ENCODE measurements at places on chromosomes 4 and X. TPM values are rescaled to one million over a fixed set of nuclear protein-coding genes. Genes with fewer than 3 reads are reported as not detected.

DNA sequence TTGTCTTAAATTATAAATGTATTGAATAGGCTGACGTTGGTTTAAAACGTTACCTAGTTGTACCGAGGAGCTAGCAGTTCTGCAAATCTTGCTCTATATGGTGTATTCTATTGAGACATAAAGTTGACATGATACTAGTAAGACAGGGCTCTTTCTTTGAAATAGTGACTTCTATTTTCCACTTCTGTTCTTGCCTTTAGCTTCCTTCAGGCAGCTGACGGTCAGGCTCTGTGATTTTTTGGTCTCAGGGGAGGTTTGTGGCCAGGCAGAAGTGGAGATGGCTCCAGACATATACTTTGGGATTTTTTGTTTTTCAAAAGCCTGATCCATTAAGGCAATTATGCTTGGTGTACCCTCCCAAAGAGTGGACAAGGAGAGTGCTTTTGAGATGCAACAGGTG is 95.2 kb downstream of the SLC34A2 start:
- no peak overlapping the region for H3K4me3 ChIP-seq
- no peaks in the 10 kb centered on the region for H3K36me3 ChIP-seq
- no peak overlapping the region for H3K27ac ChIP-seq
- H3K27me3 ChIP-seq, result no peaks in the 10 kb centered on the region

UGT2B10 gene
- total RNA-seq, result not detected

CHIC2 gene
- total RNA-seq, result 84.6 TPM

DNA sequence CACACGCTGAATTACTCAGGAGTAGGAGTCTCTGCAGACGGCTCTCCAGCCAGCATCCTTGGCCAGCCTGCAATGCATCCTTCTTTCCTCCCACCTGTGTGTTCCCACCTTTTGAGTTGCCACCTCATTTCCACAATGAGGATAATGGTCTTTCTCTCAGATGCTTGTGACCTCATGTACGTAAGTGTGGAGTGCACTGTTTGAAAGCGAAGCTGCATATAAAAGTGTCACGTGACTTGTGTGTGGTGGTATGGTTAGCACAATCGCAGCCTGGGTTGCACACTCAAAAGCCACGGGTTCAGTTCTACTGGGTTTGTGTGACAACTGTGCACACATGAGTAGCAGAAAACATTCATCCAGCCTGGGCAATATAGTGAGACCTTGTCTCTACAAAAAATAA is 12.0 kb upstream of the MFAP3L start:
- no peak for DNase-seq
- no peak overlapping the region for H3K27ac ChIP-seq
- H3K27me3 ChIP-seq, result no peaks in the 10 kb centered on the region
- no peaks in the 10 kb centered on the region for H3K4me1 ChIP-seq
- H3K4me3 ChIP-seq, result no peak overlapping the region
- no peaks in the 10 kb centered on the region for H3K36me3 ChIP-seq

GRCh38 chrX:150575419-150575814 is 7.0 kb downstream of the MTM1 start:
- no peaks in the 10 kb centered on the region for H3K4me1 ChIP-seq
- no peak overlapping the region for H3K4me3 ChIP-seq
- H3K27ac ChIP-seq, result no peak overlapping the region
- no peaks in the 10 kb centered on the region for H3K36me3 ChIP-seq
- no peaks in the 10 kb centered on the region for H3K27me3 ChIP-seq
- no peak for DNase-seq

DNA sequence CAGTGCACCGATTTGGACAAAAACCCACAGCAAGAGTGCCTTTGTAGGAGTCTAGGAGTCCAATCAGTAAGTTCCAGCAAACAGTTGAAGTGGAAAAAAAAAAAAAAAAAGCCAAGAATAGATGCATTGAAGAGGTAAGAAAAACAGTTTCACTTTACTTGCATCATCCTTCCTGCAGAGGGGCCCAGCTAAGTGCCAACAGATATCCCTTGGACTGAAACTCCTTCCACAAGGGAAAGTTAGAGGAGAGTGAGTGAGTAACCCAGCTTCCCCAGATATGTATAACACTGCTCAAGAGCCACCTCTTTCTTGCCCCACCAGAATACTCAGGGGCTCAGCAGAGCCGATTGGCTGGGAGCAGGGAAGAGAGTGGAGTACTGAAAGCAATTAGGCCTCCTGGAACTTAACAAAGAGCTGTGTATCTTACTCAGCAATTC is 617.7 kb upstream of the SMIM31 start:
- no peaks in the 10 kb centered on the region for H3K4me1 ChIP-seq
- no peak overlapping the region for H3K27ac ChIP-seq
- DNase-seq, result no peak
- H3K4me3 ChIP-seq, result no peak overlapping the region

DNA sequence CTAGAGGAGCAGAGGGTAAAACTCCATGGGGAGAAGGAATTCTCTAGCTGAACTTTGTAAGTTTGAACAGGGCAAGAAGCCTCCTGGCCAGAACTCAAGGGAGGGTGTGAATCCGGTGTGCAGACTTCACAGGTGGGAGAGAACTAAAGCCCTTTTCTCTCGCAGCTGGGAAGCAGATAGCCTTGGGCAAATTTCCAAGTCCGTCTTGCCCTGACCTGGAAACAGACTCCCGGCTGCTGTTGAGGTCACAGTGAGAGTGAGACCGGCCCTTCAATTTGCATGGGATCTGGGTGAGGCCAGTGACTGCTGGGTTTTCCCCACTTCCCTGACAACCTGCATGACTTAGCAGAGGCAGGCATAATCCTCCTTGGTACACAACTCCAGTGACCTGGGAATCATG is 94.5 kb upstream of the ZNF827 start:
- no peaks in the 10 kb centered on the region for H3K4me1 ChIP-seq
- no peak overlapping the region for H3K27ac ChIP-seq
- no peaks in the 10 kb centered on the region for H3K36me3 ChIP-seq

DNA sequence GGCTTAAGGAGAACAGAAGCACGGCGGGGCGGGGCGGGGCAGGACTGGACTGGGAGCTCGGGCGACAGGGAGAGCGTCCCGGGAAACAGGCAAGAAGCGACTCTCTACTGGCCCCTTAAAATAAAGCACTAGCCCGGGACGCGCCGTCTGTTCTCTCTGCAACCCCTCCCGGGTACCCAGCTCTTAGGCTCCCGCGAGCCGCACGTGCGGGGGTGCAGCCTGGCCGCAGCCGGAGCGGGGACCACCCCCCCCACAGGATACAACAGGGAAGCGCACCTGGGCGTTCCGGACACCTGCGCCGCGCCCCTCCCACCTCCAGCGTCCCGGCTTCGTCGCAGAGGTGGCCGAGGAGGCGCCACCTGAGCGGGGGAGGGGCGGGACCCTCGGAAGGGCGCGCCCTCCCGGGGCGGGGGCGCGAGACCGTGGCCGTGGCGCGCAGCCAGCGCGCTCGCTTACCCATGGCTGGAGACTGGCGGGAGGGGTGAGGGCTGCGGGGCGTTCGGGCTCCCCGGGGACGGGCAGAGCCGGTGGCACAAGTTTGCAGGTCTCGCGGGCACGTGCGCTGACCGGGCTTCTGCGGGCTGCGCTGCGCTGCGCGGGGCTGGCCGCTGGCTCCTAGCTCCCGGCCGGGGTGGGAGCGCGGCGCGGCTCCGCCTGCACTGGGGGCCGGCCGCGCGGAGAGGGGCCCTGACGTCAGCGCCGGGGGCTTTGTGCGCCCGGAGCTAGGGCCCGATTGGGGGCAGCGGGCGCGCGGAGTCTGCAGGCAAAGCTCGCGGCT is 91.5 kb downstream of the GEMIN8 start:
- H3K4me3 ChIP-seq, result peak overlapping the region; percentile 67
- DNase-seq, result no peak
- no peaks in the 10 kb centered on the region for H3K27me3 ChIP-seq
- no peaks in the 10 kb centered on the region for H3K36me3 ChIP-seq
- peaks cover 12% of the 10 kb centered on the region for H3K4me1 ChIP-seq

PLAC1 gene
- not detected for total RNA-seq

PCYT1B gene
- total RNA-seq, result 0.87 TPM

GRCh38 chr4:185359767-185360446 is 35.8 kb downstream of the LRP2BP start:
- no peak overlapping the region for H3K27ac ChIP-seq
- DNase-seq, result no peak
- no peaks in the 10 kb centered on the region for H3K27me3 ChIP-seq
- no peaks in the 10 kb centered on the region for H3K4me1 ChIP-seq

DNA sequence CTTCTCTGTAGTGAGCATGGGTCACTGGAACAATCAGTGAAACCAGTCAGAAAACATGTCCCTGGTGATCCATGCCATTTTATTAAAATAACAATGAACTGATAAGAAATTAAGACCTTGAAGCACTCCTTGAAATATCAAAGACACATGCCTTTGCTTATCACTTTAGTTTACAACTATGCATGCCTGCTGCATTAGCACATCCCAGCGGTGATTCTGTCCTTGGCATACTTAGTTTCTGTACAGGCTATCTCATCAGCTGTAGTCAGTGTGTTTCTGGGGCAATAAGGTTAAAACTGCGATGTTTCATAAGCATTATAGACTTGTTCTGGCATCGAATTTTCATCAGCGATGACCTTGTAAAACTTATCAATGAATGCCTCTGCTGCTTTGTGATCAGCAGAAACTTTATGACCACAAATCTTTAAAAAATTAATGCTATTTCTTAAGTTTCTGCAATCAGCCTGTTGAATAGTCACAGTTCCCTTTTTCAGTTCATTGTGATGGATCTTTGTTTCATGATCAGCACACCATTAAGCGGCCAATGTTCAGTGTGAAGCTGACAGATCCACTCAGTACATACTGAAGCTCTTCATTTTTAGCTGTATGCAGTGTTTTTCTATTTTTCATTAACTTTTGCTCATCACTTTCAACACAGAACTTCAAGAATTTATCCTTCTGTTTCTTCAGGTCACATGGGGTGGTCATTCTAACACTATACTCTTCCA is 150.5 kb downstream of the RNF150 start:
- no peak overlapping the region for H3K27ac ChIP-seq
- H3K4me1 ChIP-seq, result no peaks in the 10 kb centered on the region
- DNase-seq, result no peak
- H3K27me3 ChIP-seq, result no peaks in the 10 kb centered on the region
- no peak overlapping the region for H3K4me3 ChIP-seq

- H3K4me1 ChIP-seq, result no peaks in the 10 kb centered on the region
- no peaks in the 10 kb centered on the region for H3K36me3 ChIP-seq
- H3K27ac ChIP-seq, result no peak overlapping the region
- H3K27me3 ChIP-seq, result no peaks in the 10 kb centered on the region
- no peak overlapping the region for H3K4me3 ChIP-seq
Observed at GRCh38 chr4:10731690-10732089, 47.1 kb upstream of the CLNK start.

DNA sequence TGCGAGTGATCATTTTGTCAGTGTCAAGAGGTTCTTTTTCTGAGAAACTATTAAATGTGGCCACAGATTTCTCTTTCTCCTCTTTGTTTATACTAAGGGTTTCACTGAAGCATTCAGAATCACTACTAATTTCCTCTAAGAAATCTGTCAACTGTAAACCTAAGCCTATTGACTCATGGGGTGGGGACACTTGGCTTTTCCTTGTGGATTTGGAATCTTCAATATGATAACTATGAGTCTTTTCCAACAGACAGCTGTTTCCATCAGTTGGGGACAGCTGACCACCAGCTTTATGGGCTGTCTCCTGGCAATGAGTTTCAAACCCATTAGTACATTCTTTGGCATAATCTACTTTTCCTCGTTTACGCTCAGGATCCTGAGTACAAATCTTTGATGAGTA is 13.8 kb downstream of the PGRMC1 start:
- no peak overlapping the region for H3K4me3 ChIP-seq
- H3K36me3 ChIP-seq, result no peaks in the 10 kb centered on the region
- H3K27me3 ChIP-seq, result no peaks in the 10 kb centered on the region
- H3K4me1 ChIP-seq, result no peaks in the 10 kb centered on the region
- H3K27ac ChIP-seq, result no peak overlapping the region
- no peak for DNase-seq

- no peak for DNase-seq
- no peak overlapping the region for H3K4me3 ChIP-seq
- no peak overlapping the region for H3K27ac ChIP-seq
Observed at GRCh38 chrX:13855689-13856450, 39.0 kb upstream of the GPM6B start.

DNA sequence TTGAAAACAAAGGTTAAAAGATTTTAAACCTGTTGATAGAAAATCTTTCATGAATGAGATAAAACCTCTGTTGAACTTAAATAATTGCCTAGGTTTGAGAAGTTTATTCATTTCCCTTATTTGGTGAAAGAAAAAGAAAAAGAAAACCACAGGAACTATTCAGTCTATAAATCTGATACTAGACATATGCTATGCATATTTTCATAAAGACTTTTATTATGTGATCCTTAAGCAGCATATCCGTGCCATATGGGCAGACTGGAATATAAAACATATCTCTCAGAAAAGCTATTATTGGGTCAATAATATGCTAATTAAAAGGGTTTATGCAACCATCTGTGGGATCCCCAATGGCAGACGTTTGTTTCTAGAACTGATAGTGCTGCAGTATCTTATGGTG is 178.7 kb downstream of the RASL11B start:
- no peak for DNase-seq
- H3K4me3 ChIP-seq, result no peak overlapping the region
- no peaks in the 10 kb centered on the region for H3K27me3 ChIP-seq
- no peaks in the 10 kb centered on the region for H3K4me1 ChIP-seq
- H3K27ac ChIP-seq, result no peak overlapping the region
- no peaks in the 10 kb centered on the region for H3K36me3 ChIP-seq

GRCh38 chrX:74133156-74133796 is 170.7 kb upstream of the ZCCHC13 start:
- DNase-seq, result peak; percentile 17
- H3K4me1 ChIP-seq, result no peaks in the 10 kb centered on the region
- no peak overlapping the region for H3K27ac ChIP-seq
- no peak overlapping the region for H3K4me3 ChIP-seq
- H3K27me3 ChIP-seq, result no peaks in the 10 kb centered on the region

- H3K27ac ChIP-seq, result no peak overlapping the region
- no peak overlapping the region for H3K4me3 ChIP-seq
- peaks cover 14% of the 10 kb centered on the region for H3K4me1 ChIP-seq
- H3K27me3 ChIP-seq, result no peaks in the 10 kb centered on the region
Observed at GRCh38 chr4:98574816-98575215, 83.6 kb downstream of the TSPAN5 start.

TMPRSS11A gene
- total RNA-seq, result not detected

Measured in tibial nerve (tissue), 4 donors.